ENCODE measurements at places on chromosomes 11 and 22.

GRCh38 chr11:92552942-92553341 is 328.3 kb downstream of the FAT3 start:
- no peak for DNase-seq

DNA sequence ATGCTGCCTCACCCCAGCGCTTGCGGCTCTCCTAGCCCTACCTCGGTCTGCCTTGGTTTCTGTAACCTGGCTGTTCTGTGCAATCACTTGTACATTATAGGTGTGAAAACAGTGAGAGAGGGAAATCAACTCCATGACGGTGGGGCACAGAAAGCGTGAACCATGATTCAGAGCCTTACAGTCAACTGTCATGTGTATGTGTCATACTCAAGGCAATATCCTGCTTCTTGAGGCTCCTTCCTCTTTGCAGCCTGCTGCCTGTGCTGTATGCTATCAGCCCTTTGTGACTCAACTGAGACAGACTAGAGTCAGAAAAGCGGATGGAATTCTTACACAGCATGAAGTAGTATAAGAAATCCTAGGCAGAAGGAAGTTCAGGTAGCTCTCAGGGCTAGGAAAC is 2.1 kb downstream of the NRIP3 start:
- DNase-seq, result no peak

- peak; percentile 68 for DNase-seq
Measured at GRCh38 chr11:2269601-2270321, 627 bp downstream of the ASCL2 start.

- DNase-seq, result peak; percentile 84
Measured at GRCh38 chr22:46335201-46336118, at the start of gene TRMU. TRMU (plus strand) TSS chr22:46335714; CDS start chr22:46335765, 51 bp downstream.

DNA sequence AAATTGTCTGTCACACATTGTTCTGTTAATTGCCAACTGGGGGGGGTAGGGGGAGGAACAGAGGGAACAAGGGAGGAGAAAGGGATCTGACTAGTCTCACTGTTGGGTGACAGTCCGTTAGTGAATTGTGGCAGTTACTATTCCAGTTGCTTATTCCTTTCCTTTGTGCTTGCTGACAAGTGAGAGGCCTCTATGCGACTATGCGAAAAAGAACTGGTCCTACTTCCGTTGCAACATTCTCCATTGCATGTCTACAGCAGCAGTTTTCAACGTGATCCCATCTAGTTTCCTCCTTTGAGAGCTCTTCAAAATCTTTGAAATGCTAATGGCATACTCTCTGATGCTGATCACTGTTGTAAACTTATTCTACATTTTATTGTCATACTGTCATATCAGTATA is 672.2 kb downstream of the LRRC4C start:
- no peak for DNase-seq

DNA sequence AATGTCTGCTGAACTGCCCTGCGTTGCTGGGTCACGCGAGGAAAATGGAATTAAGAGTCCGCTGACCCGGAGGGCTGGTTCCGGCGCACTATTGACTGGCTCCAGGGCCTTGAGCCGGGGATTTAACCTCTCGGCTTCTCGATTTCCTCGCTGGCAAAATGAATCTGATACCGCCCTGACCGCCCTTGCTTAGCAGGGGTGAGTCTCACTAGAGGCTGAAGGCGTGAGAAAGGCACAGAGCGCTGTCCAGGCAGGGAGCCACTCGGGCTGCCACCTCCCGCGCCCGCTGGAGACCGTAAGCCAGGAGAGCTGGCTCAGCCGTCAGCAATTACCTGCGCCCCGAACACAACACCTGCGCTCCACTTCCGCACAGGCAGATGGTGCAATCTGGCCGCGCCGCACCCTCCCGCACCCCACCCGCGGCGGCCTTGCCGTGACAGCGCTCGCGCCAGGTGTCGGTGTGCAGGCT is 65.6 kb downstream of the BUD13 start:
- DNase-seq, result peak; percentile 12

DNA sequence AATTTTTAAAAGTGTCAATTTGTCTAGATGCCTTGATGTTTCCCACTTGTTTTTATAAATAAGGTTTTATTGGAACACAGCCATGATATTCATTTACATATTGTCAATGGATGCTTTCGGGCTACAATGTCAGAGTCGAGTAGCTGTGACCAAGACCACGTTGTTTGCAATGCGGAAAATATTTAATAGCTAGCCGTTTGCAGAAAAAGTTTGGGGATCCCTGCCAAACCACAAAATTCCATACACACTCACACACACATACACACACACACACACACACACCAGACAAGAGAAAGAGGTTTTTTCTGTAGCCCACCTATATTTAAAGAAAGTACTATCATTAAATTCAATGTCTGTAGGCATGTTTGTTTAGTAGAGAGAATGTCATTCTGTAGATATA is 58.3 kb downstream of the TYR start:
- no peak for DNase-seq

DNA sequence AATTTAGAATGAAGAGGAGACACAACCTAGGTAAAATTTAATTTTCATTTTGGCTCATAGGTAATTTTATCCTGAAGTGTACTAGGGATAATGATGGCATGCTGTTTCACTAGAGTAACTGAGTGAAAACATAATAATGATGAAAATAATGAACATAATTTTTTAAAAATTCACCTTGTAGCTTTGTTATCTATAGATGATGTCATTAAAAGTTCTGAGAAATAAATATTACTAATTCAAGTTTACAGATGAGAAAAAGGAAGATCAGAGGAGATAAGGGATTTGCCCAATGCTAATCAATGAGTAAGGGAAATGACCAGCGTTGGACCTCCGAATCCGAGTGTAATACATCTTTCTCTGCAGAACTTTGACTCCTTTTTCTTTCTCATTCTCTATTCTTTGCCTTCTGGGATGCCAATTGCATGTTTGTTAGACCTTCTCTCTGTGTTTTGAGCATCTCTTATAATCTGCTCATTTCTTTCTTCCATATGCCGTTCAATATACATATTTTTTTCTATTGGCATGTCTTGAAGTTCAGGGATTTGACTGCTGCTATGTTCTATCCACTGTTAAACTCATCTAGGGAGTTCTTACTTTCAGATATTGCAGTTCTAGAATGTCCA is 186.5 kb downstream of the SNX19 start:
- DNase-seq, result no peak

DNA sequence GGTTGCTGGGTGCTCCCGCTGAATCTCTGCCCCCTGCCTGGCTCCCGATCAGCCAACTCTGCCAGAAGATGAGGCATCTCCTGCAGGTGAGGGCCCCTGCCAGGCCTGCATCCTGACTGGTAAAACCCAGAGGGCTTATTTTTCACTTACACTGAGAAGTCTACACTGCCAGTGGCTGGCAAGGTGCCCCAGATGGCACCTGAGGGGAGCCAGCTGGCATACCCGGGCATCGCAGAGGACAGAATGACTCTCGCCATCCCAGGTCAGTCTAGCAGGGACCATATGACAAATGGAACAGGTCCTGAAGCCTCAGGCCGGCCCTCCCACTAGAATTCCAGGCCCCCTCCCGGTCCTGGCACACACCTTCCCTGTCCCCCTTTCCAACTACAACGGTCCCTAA is 30.9 kb downstream of the MACROD1 start:
- no peak for DNase-seq

- DNase-seq, result peak; percentile 61
Measured at GRCh38 chr22:19679522-19680101, 34.7 kb upstream of the SEPTIN5 start.

DNA sequence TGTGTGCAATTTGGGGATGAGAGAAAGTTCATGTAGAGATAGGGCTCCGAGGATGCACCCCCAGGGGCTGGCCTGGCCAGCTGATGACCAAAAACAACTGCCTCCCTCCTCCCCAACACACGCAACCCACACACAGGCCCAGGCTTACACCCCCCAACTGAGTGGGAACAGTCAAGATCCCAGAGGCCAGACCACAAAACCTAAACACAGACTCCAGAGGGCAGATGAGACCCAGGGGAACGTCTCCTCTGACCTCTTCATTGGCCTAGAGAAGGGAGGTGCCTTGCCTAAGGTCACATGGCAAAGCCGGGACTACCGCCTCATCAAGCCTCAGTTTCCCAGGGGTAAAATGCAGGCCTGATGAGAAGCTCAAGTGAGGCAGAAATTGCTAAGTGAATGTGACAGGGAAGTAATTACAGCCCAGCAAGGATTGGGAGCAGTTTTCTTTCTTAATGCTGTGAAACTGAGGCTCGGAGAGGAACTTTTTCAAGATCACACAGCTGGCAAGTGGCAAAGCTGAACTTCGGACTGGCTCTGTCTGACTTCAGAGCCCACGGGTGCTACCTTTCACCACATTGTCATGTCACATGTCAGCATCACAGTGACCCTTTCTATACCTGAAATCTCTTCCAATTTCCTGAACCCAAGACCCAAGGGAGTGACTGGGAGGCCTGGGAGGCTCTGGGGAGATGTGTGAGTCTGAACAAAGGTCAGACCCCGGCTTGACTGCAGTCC is 69.9 kb upstream of the WNT11 start:
- no peak for DNase-seq

GRCh38 chr22:49887702-49888101 is 30.5 kb downstream of the ALG12 start:
- DNase-seq, result no peak

DNA sequence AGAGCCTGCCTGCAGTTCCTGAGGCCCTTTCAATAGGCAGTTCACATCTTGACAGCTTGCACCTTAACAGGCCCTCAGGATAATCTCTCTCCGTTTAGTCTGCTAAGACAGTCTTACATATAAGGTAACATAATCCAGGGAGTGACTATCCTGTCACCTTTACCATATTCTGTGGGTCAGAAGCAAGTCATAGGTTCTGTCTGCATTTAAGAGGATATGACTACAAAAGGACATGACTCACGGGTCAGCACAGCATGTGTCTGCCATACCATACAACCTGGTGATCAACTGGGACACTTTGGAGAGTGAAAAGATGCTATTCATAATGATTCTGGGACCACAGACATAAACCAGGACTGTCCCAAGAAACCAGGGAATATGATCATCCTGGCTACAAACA is 611.1 kb downstream of the SOX6 start:
- no peak for DNase-seq

DNA sequence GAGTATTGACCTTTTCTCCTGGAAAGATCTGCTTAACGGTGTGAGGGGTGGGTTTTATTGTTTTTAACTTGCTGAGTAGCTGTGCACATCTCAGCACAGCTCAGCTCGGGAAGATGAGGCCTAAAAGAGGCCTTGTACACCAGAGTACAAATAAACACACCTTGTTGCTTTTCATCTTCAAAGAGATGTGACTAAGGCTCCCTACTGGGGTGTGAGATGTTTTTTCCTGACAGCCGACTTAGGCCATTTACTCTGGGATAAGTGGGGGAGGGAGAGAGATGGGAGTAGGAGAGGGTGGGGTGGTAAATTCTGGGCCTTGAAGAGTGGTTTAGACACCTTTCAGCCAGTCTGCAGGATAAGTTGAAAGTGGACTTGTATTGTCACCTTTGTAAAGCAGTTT is 2.9 kb downstream of the LDLRAD3 start:
- DNase-seq, result no peak

DNA sequence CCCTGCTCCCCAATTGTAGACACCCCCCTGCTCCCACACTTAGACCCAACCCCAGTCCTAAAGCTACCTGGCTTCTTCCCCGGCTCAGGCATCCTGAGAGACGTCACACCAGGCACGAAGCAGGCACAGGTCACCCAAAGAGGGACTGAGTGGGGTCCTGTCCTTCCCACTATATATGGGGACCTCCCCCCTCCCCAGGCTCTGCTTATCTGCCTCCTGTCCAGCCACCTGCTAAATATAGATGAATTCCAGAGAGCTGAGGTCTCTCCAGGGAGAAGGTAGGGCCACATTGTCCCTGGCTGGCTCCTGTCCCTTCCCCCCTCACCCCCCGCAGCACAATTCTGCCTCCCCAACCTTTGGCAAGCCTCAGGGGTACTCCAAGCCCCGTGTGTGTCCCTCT is at the start of gene MYBPC3:
MYBPC3 (minus strand) TSS at position 147 of the 400 bp plus-strand sequence; CDS start at position 92, 55 bp downstream.
- DNase-seq, result no peak

GRCh38 chr11:47775240-47775869 is 8.2 kb upstream of the FNBP4 start:
- no peak for DNase-seq

DNA sequence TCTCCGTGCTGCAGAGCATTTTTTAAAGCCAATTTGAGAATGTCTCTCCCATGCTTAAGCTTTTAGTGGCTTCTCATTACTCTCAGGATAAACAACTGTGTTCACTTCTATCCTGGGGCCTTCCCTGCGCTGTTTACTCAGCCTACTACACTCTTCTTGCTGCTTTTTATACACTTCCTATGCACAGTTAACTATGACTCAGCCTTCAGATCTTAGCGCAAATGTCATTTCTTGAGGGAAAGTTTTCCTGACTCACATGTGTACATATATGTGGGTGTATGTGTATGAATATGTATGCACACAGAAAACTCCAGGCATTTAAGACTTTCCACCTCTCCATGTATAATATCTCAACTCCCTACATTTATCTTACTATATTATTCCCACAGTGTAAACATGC is 9.8 kb downstream of the THAP12 start:
- DNase-seq, result no peak

GRCh38 chr11:71138737-71139425 is 113.5 kb downstream of the SHANK2 start:
- no peak for DNase-seq

GRCh38 chr11:113408887-113409286 is 21.3 kb downstream of the ANKK1 start:
- DNase-seq, result no peak

- peak; percentile 86 for DNase-seq
Measured at GRCh38 chr11:119356349-119357031, 10.0 kb upstream of the MFRP start.

- DNase-seq, result no peak
Measured at GRCh38 chr11:17905477-17905876, 107.4 kb downstream of the SERGEF start.

GRCh38 chr22:27386186-27386585 is 415.4 kb downstream of the MN1 start:
- no peak for DNase-seq

DNA sequence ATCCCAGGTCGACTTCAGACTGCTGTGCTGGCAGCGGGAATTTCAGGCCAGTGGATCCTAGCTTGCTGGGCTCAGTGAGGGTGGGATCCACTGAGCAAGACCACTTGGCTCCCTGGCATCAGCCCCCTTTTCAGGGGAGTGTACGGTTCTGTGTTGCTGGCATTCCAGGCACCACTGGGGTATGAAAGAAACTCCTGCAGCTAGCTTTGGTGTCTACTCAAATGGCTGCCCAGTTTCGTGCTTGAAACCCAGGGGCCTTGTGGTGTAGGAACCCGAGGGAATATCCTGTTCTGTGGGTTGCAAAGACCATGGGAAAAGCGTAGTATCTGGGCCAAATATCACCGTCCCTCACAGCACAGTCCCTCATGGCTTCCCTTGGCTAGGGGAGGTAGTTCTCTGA is 254.8 kb downstream of the GRIK4 start:
- no peak for DNase-seq

Data from thyroid gland (tissue), 4 donors.